ENCODE measurements at places on chromosomes 7 and 10.

GRCh38 chr7:93242106-93242505 lies 9.9 kb downstream of the VPS50 start:
- no peak for DNase-seq

DNA sequence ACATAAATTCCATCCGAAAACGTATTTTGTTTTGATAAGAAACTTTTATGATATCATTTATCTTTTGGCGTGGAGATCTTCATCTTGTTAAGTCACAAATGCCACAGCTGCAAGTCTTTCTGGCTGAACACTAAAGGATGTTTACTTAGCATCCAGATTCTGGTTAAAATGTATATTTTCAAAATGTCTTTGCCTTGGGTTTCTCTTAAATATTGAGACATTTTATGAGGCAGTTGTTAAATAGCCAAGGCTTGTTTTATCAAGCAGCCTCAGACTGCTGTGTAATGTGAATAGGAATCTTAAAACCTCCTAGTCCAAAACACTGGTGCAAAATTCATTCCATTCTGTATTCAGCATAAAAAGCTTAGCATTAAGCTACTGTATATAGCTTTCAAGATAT lies 136.3 kb upstream of the FZD1 start:
- DNase-seq: peak; percentile 76

GRCh38 chr10:43219848-43220247 lies 47.0 kb downstream of the RASGEF1A start:
- no peak for DNase-seq

- peak; percentile 2 for DNase-seq
Measured at GRCh38 chr10:108755646-108756045, 1167.7 kb downstream of the XPNPEP1 start.

DNA sequence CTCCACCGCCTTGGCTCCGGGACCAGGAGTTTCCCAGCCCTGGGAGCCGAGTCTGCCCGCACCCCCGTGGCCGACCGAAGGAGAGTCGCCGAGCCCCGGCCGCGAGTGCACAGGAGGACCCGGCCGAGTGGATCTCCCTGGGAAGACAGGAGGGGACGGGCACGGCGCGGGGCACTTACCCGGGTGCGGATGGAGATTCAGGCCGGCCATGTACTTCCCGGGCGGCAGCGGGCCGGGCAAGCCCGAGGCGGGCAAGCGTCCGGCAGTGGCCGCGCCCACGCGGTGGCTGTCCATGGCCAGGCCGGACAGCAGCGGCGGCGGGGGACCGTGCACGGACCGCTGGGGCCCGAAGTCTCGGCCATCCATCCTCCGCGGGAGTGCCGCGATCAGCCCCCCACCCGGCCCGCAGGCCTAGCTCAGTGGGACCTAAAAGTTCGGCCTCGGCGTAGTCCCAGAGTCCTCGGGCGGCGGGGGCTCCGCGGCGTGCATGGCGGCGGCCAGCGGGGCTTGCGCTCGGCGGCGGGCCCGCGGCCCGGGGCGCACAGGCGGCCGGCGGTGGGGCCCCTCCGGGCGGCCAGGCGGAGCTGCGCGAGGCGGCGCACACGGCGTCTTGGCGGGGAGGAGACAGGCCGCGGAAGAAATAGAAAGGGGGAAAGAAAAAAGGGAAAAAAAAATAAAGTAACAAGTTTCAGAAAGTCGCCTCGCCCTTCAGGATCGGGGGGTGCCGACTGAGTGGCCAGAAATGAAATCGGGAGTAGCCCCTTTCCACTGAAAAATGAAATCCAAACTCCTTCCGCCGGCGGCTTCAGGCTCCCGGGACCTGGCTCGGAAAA lies 2.5 kb downstream of the TNRC18 start:
- DNase-seq: peak; percentile 19

- DNase-seq: no peak
Measured at GRCh38 chr7:150954986-150955518, 23.1 kb downstream of the KCNH2 start.

GRCh38 chr7:44148166-44148565 lies 7.0 kb upstream of the MYL7 start:
- no peak for DNase-seq

DNA sequence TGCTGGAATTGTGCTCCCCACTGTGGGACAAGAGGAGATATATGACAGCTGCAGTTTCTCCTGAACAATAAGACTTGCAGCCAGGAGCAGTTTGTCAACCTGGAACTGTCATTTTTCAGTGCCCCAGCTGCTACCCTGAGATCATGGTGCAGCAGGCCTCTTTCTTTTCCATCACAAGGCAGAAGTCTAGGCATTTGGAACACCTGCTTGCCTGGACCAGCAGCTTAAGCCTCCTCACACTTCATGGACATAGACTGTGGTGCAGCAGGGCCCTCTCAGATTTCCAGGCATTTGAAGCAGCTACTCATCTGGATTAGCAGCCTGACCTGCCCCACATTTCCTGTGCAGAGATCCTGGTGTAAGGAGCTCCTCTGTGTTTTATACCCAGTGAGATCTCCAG lies 450.7 kb upstream of the TEX47 start:
- DNase-seq: no peak
